ENCODE measurements at places on chromosomes 4 and X.
A peak's percentile ranks its signal among the peaks of the same experiment; 100 is the strongest.

- no peak for DNase-seq
Measured at GRCh38 chrX:103685396-103685795, 1.1 kb downstream of the MORF4L2 start.

- DNase-seq, result no peak
Measured at GRCh38 chrX:130829526-130830515, 73.2 kb downstream of the ENOX2 start.

- no peak for DNase-seq
Measured at GRCh38 chrX:110125446-110126162, 122.7 kb downstream of the TMEM164 start.

GRCh38 chrX:132744470-132744869, 214.0 kb downstream of the HS6ST2 start:
- DNase-seq, result no peak

DNA sequence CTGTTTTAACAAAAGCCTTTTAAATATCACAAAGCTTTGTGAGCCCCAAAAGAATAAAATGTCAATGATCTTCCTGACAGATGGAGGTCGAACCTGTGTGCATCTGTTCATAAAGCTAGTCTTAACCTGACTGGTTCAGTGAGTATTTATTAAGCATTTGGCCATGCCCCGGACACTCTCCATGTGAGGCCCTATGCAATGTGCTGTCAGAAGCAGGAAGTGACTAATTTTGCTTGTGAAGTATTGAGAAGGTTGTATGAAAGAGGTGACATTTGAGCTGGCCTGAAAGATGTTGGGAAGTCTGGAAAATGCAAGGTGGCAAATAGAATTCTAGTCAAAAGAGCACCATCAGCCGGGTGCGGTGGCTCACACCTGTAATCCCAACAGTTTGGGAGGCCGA, 171.4 kb downstream of the MSL3 start:
- DNase-seq, result no peak

GRCh38 chr4:176526704-176527103, 206.9 kb downstream of the SPCS3 start:
- DNase-seq, result no peak

DNA sequence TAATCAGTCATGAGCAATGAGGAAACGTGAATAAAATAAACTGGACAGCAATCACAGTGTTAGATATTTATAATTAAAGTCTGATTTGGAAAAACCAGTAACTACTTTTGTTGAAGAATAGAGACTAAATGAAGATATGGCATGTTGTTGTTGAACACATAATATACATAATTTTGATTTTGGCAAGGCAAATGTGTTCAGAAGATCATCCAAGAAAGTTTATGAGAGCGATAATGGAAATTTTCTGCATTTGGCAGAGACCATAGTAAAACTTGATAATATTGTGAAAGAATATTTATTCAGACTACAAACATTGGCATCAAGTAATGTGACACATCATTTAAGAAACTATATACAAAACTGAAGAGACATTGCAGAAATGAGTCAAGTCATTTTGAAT, 620.7 kb downstream of the TMA16 start:
- no peak for DNase-seq

DNA sequence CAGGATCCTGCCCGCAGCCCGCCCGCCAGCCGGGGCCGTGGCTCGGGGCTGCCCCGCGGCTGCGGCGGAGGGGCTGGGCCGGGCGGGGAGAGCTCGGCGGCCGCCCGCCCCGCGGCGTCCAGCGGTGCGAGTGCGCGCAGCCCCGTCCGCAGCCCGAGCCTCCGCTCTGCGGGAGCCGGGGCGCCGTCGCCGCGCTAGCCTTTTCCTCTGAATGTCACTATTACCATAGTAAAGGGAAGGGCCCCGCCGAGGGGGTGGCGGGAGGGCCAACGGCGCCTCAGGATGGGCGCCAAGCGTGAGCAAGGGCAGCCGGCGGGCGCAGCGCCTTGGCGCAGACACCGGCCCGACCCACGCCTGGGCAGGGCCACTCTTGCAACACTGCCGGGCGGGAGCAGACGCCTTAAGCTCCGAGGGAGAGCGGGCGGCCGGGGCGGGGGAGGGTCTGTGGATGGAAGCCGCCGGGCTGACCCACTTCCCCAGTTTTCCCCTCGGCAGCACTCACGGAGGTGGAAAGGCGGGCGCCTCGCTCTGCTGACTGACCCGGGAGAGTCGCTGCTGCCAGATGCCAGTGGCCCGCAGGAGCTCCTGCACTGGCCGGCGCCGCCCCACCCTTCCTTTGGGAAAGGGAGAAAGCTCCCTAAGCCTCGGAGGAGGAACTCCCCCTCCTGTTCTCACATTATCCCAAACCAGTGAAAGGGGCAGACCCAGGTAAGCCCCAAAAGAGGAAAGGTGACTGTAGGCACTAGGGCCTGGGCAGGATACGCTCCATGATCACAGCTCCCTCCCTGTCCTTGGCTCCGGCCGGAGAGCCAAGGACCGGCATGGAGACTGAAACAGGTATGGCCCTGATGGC, 329.4 kb downstream of the HNRNPD start:
- DNase-seq, result no peak

DNA sequence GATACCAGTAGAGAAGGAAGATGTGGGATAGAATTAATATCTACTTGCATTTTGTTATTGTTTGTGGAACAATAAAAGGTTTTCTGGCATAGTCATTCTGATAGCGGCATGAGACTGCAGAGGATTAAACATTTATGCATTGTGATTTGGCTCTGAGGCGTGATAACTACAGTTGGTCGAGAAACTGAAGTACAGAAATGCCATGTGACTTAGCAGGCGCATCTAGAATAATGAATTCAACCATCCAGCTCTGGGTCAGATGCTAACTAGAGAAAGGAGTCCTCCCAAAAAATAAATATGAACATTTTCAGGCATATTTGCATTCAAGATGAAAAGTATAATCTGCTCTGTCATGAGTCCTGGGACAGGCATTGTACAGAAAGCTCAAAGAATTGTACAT, 62.8 kb downstream of the CCSER1 start:
- no peak for DNase-seq

DNA sequence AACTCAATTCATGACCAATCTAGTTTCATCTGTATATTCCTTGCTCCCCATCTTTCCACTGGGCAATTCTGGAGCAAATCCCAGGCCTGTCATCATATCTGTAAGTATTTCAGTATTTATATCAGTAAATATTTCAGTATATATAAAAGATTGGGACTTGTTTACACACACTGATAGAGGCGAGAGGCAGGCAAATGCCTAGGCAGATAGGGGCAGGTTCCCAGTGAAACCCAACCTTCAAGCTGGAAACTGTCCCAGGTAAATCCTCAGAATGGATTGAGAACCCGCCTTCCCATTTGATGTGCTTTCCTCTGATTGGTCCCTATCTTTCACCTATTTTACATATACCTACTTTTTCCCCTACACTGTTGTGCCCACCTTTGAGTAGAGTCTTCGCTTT, 23.8 kb upstream of the TBC1D1 start:
- no peak for DNase-seq

GRCh38 chr4:110197529-110198042, 829 bp downstream of the ELOVL6 start:
- DNase-seq, result peak; percentile 33

DNA sequence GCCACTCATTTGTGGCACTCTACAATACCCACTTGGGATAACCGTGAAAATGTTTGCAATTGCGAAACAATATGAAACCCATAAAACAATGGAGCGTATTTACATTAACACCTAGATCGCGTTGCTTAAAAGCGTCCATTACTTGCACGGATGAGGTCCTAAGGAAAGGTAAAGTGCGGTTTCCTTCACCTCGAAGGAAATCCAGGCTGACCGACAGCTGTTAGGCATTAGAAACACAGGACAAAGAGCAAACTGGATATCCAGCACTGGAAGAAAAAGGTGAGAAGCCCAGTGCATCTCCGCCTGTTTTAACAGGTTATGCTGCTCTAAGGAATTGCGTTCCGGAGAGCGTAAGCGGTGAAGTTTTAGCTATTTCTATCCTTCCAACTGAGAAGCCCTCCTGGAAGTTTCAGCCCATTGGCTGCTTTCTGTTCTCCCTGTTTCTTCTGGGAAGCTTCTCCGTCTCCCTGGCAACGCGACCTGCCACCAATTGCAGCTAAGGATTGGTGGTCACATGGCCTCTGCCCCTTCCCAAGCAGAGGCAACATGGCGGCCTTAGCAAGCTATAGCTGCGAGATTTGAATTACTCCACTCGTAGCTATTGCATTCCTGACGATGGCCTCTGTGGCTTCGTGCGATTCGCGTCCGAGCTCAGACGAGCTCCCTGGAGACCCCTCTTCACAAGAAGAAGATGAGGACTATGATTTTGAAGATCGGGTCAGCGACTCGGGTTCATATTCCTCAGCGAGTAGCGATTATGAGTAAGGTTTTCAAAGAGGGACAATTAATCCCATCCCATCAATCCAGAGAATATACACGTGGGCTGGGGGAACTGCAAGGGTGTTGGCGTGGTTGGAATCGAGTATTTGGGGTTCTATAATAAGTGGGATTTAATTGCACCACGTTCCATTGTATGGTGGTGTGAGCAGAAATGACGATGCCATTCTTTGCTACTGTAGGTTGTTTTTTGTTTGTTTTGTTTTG, at the start of gene INTU:
INTU (plus strand) TSS at position 538 of the 984 bp plus-strand sequence; CDS start at position 616, 78 bp downstream.
- no peak for DNase-seq

Data from activated T-helper 9 cell treated with anti-CD3 and anti-CD28 coated beads, Interleukin-2, amount 50 U/mL, for 16 hours (primary cell).